ENCODE measurements at places on chromosomes 5 and 9. TPM values are rescaled to one million over a fixed set of nuclear protein-coding genes. Genes with fewer than 3 reads are reported as not detected.
A peak's percentile ranks its signal among the peaks of the same experiment; 100 is the strongest.

NUTM2F gene
- not detected for polyA plus RNA-seq

PCDHB13 gene
- polyA plus RNA-seq, result 0.73 TPM

BAAT gene
- not detected for polyA plus RNA-seq

- DNase-seq, result no peak
Observed at GRCh38 chr9:73371801-73372200, 220.1 kb downstream of the ANXA1 start.

SLC26A2 gene
- polyA plus RNA-seq, result 6.6 TPM

DNA sequence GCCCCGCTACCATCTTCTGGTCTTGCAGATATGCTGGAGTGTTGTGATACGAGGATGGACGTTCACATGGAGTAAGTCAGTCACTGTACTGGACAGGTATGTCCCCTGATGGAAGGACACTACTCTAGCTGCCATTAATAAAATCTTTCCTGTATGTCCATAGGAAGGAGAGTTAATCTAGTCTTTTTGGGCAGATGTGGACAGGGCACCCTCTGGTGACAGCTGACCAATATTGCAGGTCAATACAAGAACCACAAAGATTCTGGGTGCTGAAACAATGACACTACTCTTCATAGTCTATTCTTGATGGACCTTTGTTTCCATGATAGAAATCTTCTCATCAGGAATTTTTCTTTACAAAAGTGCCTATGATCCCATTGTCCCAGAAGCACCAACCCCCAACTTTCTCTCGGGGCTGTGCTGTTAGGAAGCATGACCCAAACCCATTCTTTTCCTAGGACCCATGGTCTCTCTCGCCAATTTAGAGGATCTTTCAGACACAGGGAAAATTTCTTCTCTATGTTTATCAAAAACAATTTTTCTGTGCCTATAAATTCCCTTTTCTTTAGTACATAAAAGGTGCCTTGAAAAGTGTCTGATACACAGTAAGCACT is 376.9 kb downstream of the DTWD2 start:
- DNase-seq, result no peak

GRCh38 chr9:81562231-81563019 is 126.9 kb downstream of the TLE1 start:
- DNase-seq, result peak; percentile 41

PRDM9 gene
- polyA plus RNA-seq, result not detected

GRCh38 chr9:137793196-137793841 is 84.3 kb upstream of the CACNA1B start:
- DNase-seq, result no peak

NEURL1B gene
- polyA plus RNA-seq, result 1.8 TPM

DNA sequence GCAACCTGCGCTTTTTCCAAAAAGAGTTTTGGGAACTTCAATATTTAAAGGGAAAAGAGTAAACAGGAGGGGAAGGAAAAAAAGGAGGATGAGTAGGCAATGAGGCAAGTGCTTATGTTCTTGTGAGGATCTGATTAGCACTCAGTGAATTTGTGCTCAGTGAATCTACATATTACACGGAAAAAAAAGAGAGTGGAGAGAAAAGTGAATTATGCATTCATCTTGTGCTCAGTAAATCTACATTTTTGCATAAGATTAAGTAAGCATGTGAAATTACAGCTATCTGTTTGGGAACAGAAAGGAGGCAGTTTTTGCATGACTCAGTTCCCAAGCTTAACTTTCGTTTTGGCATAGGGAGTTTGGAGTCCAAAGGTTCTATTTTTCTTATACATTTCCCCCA is 170.1 kb downstream of the CDH10 start:
- DNase-seq, result no peak

SMIM3 gene
- polyA plus RNA-seq, result 34.3 TPM

GRCh38 chr5:123297866-123298265 is 125.3 kb downstream of the CEP120 start:
- no peak for DNase-seq

DNA sequence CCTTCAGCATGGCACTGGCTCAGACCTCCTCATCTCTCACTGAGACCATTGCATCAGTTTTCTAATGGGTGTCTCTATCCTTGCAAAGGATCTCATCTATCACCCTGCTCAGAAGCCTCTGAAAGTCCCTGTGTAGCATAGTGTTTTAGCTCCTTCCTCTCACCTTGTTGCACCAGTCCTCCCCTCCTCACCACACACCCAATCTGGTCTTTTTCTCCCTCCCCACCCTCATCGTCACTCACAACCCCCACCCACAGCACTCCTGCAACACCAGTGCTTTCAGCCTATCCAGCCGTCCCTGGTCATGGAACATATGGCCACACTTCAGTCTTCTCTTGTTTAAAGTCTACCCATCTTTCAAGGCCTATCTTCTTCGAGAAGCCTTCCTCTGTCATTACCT is 74.5 kb downstream of the ANGPTL2 start:
- DNase-seq, result no peak

PKD2L2 gene
- polyA plus RNA-seq, result not detected

- DNase-seq, result no peak
Observed at GRCh38 chr5:107868650-107869409, 198.1 kb upstream of the EFNA5 start.

ADAMTS6 gene
- polyA plus RNA-seq, result 21.3 TPM

- no peak for DNase-seq
Observed at GRCh38 chr9:134410071-134410834, 84.0 kb downstream of the RXRA start.

CKS2 gene
- 105 TPM for polyA plus RNA-seq

- peak; percentile 80 for DNase-seq
Observed at GRCh38 chr9:120935383-120935857, 8.8 kb upstream of the TRAF1 start.

DNA sequence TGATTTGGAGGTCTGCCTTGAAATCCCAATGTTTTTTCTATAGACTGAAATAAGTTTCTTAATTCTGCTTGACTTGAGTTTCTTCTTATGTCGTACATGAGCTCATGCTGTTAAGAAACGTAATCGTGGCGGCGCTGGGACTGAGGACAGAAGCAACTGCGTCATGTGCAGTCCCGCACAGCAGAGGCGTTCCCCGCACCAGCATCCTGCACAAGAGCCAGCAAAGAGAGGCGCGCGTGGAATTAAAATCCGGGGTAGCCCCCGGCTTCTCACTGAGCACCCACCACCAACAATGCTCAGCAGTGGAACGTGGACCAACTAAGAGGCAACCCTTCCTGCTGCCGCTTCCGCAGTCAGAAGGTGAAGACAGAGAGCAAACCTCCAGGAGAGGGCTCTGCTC is 496.2 kb upstream of the ADAMTS16 start:
- DNase-seq, result no peak

DNA sequence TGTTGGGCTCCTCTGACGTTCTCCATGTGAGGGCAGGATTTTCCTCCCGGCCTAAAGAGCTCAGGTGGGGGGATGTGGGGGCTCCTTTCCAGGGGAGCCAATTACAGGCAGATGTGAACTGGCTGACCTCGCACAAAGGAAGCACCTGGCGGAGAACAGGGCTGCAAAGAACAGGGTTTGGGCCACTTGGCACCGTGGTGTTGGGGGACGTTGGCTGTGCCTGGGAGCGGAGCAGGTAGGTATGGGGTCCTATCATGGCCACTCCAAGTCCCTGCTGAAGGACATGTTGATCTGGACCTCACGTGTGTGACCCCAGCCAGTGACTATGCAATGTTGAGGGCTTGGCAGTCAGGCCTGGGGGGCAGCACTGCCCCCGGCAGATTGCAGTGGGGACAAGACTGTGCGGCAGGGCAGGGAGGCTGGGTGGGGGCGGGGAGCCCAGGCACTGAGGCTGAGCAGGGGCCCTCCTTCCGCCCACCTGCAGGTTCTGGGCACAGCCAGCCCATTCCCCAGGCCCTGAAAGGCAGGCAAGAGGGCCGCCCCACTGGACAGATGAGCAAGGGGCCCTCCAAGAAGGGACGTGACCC is 19.4 kb downstream of the FIBCD1 start:
- DNase-seq, result no peak

FOXD4L3 gene
- polyA plus RNA-seq, result not detected

SLC1A3 gene
- polyA plus RNA-seq, result 2.2 TPM

GRCh38 chr5:140835622-140836510 is 1.8 kb downstream of the PCDHA7 start:
- no peak for DNase-seq

- no peak for DNase-seq
Observed at GRCh38 chr5:150778088-150778516, 455 bp upstream of the SMIM3 start.

GRCh38 chr5:137743031-137743640 is 7.2 kb upstream of the KLHL3 start:
- DNase-seq, result no peak

RELL2 gene
- 3.1 TPM for polyA plus RNA-seq

GRCh38 chr5:175867587-175868347 is 3.6 kb upstream of the CPLX2 start:
- DNase-seq, result no peak

- no peak for DNase-seq
Observed at GRCh38 chr5:137086342-137086741, 412.8 kb downstream of the SPOCK1 start.

- DNase-seq, result no peak
Observed at GRCh38 chr9:137956688-137957385, 79.3 kb downstream of the CACNA1B start.

IL31RA gene
- 1.9 TPM for polyA plus RNA-seq

DNA sequence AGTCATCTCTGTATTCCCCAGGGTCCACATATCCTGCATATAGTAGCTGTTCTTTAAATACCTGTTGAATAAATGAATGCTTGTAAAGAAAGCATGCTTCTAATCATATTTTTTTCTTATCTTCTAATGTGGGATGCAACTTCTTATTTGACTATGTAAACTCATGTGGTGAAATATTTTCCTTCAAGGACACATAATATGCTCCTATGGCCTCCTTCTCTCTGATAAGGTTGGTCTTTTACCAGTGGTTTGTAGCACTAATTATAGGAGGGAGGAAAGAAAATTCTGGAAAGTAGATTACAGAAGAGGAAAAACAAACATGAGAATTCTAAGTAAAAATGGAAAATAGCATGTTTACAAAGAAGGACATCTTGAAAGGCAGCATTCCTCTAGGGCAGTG is 28.6 kb upstream of the C5orf63 start:
- no peak for DNase-seq

- DNase-seq, result no peak
Observed at GRCh38 chr9:36867241-36867640, 166.8 kb downstream of the PAX5 start.

TAF1L gene
- polyA plus RNA-seq, result not detected

- no peak for DNase-seq
Observed at GRCh38 chr9:135343837-135344522, 135.6 kb upstream of the PPP1R26 start.

DNA sequence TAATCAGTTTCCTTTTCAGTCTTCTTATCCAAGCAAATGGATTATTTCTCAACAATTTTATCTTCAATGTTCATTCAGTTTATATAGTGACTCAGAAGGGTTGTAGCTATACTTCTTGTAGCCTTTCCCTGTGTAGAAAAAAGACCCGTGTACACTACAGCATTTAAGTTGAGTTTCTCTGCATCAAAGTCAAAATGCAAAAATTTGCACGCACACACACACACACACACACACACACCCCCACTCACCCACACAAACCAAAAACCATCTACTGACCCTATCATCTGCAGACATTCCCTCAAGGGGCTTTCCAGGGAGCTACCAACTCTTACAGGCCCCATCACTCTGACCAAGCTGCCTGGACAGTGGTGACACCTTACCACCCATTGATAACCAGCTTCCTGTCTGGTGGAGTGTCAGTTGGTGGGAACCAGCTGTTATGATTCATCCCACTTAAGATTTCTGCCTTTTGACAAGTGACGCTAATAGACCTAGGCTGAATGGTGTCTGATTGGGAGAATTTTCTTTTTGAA is 12.2 kb upstream of the ELL2 start:
- peak; percentile 44 for DNase-seq

SHLD3 gene
- polyA plus RNA-seq, result 2.2 TPM

- peak; percentile 66 for DNase-seq
Observed at GRCh38 chr9:85741875-85742596, at the start of gene AGTPBP1. TSS of gene AGTPBP1 (minus strand) at chr9:85741954. CDS start at chr9:85712533, 29,421 bp downstream.

LRRC19 gene
- not detected for polyA plus RNA-seq

- no peak for DNase-seq
Observed at GRCh38 chr5:10133830-10134229, 115.9 kb downstream of the ATPSCKMT start.

SLC36A3 gene
- polyA plus RNA-seq, result not detected

DNA sequence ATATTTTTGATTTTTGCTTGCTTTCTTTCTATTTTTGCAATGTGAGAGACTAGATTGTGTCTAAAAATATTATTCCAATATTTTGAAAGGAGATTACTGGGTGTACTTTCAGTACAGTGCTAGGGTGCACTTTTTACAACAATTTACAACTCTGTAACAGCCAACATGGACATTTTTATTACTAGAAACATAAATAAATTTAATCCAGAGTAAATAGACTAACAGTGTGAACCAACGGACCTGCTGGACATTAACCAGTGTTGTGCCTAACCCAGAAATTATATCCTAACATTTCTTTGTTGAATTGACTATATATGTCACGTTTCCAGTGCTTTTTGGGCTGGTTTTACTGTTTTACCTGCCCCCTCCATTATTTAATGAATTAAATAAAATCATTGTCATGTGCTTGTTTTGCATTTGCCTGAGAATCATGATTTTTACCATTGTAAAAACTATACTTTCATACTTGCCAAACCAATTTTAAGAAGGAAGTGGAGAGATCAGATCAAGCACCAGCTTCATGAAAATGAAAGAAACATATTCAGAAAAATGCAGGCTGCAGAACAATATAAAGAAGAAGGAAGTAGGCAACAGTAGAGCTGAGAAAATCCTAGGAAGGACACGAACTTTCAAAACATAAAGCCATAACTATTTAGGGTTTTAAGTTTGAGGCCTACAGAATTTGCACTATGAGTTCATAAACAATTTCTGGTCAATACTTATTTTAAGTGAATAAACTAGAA is 400.8 kb upstream of the PIK3R1 start:
- DNase-seq, result no peak

GRCh38 chr5:111422747-111423720 is 89.3 kb downstream of the STARD4 start:
- DNase-seq, result no peak

FANCG gene
- 8.5 TPM for polyA plus RNA-seq

GRCh38 chr9:122031776-122032175 is 61.3 kb downstream of the TTLL11 start:
- DNase-seq, result no peak

- no peak for DNase-seq
Observed at GRCh38 chr5:74035521-74035937, 409.5 kb downstream of the ARHGEF28 start.

Measured in AG04450 (cell line).